ENCODE measurements at places on chromosomes 6 and 20.

- no peak for DNase-seq
These were observed 73.1 kb upstream of the SUPT3H start for GRCh38 chr6:45450831-45451230.

GRCh38 chr6:14396392-14396791 lies 278.8 kb downstream of the CD83 start:
- no peak for DNase-seq

- DNase-seq = no peak
These were observed 434.8 kb downstream of the MAFB start for GRCh38 chr20:40254023-40254772.

DNA sequence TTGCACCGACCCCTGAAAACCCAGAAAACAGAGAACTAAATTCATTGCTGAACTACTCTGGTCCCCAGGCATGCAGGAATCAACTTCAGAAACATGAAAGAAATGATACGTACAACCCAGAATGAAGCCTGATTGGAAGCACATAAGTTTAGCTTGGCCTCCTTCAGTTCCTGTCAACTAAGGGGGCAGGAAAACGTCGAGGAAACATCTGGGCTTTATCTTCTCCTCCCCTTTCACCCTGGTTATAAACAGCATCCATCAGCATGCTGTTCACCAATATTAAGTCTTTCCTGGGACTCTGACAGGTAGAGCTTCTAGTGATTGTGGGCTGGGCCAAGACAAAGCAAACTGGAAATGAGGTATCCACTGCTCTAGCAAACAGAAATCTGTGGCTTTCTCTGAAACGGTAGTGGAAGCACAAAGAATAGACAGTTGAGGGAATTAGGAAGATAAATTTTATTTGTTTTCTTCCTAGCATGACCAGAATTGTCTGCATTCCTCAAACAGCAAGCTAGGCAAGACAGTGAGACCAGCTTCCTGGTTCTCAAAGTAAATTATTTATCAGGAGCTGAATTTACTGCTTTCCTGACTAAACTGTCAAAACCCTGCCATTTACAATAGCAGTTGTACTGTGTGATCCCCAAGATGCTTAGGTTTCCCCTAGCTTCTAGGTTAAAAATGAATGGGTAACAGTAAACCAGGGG lies 134.4 kb downstream of the PTPRT start:
- no peak for DNase-seq

GRCh38 chr20:35772563-35773058 lies 796 bp downstream of the PHF20 start:
- DNase-seq = no peak

DNA sequence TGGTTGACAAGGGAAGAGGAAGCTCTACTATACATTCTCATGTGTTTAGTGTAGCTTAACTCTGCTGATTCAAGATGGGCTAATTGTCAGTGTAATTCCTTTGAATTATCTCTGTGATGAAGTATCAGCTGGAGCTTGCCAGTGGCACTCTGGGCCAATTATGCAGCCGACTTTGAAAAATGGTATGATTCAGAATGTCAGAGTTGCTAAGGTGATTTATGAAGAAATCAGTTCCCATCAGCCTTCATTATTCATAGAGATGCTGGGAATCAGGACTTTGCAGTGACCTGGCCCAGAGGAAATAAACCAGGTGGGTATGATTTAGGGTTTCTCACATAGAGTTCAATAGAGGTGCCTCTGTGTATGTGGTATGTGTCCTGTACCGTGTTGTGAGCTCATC lies 33.4 kb downstream of the KCNS1 start:
- DNase-seq = no peak

DNA sequence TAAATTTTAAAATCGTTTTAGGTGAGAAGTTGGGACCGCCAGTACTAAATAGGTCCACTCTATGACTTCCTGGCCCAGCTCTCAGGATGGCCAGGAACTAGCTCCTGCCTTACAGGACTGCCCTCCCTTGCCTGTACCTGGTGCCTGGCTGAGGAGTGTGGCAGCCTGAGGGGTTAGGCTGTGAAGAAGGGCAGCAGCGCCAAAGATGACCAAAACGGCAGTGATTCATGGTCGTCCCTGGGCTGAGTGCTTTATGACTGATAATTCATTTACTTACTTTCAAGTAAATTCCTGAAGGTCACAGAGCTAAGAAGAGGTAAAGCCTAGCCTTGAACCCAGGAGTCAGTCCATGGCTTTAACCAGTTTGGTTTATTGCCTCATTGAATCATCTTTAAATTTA lies 22.1 kb downstream of the STK35 start:
- DNase-seq = no peak

- DNase-seq = no peak
These were observed 89.1 kb upstream of the PHACTR3 start for GRCh38 chr20:59515013-59515905.

DNA sequence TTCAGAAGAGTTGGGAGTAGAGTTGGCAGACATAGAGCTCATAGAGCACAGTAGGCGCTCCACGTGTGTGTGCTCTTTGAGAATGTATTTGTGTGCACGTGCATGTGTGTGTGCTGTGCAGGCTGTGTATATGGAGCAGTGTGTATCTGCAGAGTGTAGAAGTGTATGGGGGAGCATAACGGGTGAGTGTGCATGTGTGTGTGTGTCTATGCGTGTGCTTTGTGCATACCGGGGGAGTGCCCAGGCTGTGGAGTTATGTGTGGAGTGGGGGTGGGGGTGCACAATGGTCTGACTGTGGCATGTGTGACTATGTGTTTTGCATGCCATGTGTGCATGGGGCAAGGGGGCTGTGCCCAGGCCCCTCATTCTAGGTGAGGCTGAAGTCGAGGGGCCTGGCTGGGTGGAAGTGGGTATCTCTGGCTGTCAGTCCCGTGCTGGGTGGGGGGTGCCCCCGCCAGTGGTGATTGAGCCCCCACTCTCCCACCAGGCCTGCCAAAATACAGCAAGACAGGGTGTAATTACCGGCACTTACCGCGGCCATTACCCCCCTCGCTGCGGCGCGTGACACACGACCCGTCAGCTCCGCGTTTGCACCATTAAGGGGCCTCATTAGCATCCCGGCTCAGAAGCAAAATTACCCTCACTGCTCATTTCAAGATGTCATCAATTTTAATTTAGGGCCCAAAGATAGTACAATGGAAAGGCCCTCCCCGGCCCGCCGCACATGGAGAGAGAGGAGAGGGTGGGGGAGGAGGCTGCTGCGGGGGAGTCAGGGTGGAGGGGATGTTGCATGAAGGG lies 39.1 kb downstream of the MDFI start:
- no peak for DNase-seq

DNA sequence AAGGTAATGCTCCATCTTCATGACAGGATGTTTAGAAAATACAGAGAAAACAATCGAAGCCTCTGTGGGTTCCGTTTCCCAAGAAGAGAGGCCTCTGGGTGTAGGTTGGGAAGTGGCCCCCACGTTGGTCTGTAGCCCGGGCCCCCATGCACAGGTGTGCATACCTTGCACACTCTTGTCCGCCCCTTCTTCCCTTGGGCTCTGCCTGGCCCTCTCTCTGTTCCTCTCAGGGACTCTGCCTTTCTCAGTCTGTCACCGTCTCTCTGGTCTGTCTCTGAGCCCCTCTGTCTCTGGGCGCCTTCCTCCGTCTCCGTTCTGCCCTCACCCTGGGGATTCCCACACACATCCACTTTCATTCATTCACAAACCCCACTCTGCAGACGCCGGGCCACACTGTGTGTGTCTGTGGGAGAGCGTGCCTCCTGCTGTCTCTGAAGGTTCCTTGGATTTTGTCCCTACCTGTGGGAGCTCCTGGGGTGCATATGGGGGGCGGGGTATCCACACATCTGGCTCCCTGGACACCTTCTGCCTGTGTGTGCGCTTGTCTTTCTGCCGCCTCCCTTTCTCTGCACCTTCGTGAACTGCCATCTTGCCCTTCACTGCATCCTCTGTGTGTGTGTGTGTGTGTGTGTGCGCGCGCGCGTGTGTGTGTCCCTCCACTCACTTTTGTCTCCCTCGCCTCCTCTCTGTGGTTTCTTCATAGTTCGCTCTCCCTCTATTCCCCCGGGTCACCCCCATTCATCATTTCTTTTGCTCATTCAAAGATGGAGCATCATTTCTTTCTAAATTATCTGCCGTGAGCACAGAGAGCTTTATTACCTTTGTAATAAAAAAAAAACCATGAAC lies 75.3 kb downstream of the SRC start:
- no peak for DNase-seq

GRCh38 chr6:157954150-157955117 lies 27.2 kb upstream of the SYNJ2 start:
- DNase-seq = no peak

DNA sequence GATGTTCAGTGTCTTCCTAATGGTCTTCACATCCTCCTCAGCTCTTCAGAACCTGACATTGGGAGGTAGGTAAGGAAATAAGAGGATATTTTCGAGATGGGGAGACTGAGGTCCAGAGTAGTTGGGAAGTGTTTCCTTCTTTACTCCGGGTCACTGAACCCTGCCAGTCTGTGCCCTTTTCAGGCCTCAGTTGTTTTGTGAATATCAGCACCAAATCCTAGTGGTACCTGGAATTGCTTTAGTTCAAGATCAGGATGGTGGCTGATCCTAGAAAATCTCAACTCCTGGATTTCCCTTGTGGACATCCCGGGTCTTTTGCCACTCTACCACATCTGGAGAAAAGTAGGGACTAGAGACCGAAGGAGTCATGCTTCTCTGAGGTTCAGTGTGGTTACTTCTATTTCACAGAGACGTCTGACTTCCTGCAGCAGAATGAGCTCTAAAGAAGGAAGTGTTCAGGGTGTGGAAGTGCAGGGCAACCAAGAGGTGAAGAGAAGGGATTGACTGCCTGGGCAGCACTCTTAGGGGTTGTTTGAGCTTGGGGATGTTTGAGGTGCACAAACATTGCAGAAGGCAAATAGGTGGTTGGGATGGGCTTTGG lies 995 bp downstream of the STK4 start:
- DNase-seq = no peak

GRCh38 chr6:164101859-164102258 lies 687.3 kb downstream of the QKI start:
- no peak for DNase-seq

GRCh38 chr6:106460481-106460880 lies 100.0 kb downstream of the CRYBG1 start:
- no peak for DNase-seq

DNA sequence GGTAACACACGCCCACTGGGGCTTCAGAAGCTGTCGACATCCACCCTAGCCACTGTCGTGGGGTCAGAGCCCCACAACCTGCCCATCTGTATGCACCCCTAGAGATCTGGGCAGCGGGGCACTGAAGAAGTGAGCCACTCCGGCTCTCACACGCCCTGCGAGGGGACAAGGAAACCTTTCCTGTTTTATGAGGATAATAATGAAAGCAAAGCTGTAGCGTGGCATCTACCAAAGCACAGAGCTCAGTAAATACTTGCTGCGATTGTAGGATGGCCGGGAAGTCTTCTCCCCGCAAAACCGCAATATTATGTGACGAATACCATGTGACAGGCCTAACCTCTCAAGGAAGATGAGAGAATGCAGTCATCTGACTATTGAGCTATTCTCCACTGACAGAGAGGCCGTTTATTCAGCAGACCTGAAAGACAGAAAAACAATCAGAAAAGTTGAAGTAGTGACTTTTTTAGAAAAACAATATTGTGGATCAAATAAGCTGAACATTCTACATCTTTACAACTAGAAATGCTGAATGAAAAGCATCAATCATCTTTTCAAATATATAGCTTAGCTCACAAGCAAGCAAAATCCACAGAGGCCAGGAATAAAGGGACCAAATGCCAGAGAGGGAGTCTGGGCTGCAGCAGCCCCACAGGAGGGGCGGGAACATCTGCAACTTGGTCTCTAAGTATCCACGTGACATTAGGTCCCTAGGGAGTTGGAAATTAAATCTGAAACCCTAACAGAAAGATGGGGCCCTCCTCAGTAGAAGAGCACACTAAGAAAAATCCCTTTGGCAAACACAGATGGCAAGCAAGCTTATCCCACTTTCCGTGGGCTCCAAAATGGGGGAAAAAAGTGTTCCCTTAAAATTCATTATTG lies 207.8 kb downstream of the TTLL2 start:
- DNase-seq = no peak

DNA sequence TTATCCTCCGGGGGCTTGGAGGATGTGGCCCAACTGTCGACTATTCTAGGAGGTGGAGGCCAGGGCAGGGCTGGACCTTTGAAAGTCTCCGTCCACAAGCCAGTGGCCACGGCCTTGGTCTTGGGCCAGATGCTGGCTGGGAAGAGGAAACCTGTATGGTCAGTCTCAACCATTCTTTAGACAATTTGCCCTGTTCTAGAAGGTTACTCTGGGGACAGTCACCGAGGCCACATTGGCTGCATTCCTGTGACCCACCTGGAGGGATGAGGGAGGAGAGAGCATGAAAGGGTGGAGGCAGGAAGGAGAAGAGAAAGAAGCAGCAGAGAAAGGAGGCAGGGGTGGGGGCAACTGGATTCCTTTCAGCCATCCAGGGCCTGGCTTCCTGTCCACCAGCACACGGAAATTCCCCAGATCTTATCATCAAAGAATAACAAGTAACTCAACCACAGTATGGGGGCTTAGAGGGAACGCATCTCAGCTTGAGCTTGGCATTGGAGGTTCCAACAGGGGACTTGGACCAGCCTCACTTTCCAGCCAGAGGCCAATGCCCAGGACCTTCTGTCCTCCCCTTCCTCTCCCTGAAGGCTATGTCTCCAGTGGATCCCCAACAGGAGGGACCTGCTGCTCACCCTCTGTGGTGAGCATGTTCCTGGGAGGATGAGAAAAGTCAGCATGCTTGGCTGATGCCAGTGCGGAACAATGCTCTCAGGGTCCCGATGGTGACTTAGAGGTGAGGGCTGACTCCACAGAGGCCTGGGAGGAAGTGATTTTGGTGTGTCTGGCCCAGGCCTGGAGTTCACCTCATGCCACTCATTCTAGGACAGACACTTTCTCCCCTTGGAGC lies 30.4 kb downstream of the TGM2 start:
- DNase-seq = no peak

DNA sequence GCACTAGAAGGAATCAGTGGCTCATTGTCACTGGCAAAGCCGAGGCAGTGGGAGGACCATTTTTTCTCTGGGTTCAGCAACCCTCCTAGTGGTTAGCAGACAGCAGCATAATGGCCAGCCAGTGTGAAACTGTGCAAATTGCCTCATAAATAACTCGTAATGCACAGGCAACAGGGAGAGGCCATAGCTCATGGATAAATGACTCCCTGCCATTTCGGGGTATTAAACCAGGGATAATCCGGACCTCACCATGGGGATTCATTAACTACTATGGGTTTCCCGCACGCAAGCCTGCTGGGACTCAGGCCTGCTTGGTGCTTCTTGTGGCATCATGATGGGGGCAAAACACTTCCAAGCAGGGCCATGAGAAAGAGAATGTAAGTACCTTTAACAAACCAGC lies 158.2 kb upstream of the CHD6 start:
- no peak for DNase-seq

- DNase-seq = no peak
These were observed 28.3 kb downstream of the RIN2 start for GRCh38 chr20:19786311-19786710.

GRCh38 chr6:137832110-137832509 lies 34.9 kb upstream of the TNFAIP3 start:
- no peak for DNase-seq

Data from activated CD8-positive, alpha-beta memory T cell treated with anti-CD3 and anti-CD28 coated beads for 4 hours (primary cell).